ENCODE measurements at places on chromosomes 4 and X. TPM values are rescaled to one million over a fixed set of nuclear protein-coding genes. Genes with fewer than 3 reads are reported as not detected.
A peak's percentile ranks its signal among the peaks of the same experiment; 100 is the strongest.

DIPK2B gene
- total RNA-seq = not detected

C4orf50 gene
- total RNA-seq = 0.26 TPM

GPR50 gene
- total RNA-seq = not detected

NLGN4X gene
- total RNA-seq = not detected

PPEF1 gene
- 1.00 TPM for total RNA-seq

SSX2B gene
- total RNA-seq = not detected

P2RY10 gene
- total RNA-seq = 87.4 TPM

PRRG3 gene
- total RNA-seq = not detected

HSFX1 gene
- total RNA-seq = 2.8 TPM

RAB41 gene
- total RNA-seq = not detected

GRCh38 chrX:5431823-5432222, 796.8 kb downstream of the NLGN4X start:
- H3K27me3 ChIP-seq = no peaks in the 10 kb centered on the region
- no peak overlapping the region for H3K4me3 ChIP-seq
- H3K4me1 ChIP-seq = no peaks in the 10 kb centered on the region
- no peak overlapping the region for H3K27ac ChIP-seq
- no peaks in the 10 kb centered on the region for H3K36me3 ChIP-seq

DNA sequence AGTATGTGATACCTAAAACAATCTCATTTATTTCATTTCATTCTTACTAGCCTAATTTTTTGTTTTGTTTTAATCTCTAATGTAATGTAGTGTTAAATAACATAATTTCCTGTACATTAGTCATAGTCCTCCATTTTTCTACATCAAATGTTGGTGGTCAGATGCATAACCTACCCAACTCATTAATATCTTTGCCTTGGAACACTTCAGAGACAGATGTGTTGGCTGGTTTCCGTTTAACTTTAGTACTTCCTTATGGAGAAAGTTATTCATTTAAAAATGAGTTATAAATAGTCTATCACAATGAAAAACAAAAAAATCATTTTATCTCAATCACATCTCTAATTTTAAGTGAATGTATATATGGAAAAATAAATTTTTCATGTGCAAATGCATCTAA, 190.2 kb downstream of the ANTXR2 start:
- no peak overlapping the region for H3K4me3 ChIP-seq
- DNase-seq = no peak
- peaks cover 4% of the 10 kb centered on the region for H3K27me3 ChIP-seq
- H3K36me3 ChIP-seq = no peaks in the 10 kb centered on the region
- H3K27ac ChIP-seq = no peak overlapping the region

GRCh38 chrX:140804292-140804691, 94.7 kb downstream of the LINC00632 start:
- no peaks in the 10 kb centered on the region for H3K27me3 ChIP-seq
- DNase-seq = no peak
- no peak overlapping the region for H3K27ac ChIP-seq
- no peaks in the 10 kb centered on the region for H3K36me3 ChIP-seq
- H3K4me3 ChIP-seq = no peak overlapping the region

GRCh38 chrX:46856483-46856882, 19.6 kb downstream of the RP2 start:
- H3K4me1 ChIP-seq = no peaks in the 10 kb centered on the region
- no peaks in the 10 kb centered on the region for H3K36me3 ChIP-seq
- no peaks in the 10 kb centered on the region for H3K27me3 ChIP-seq
- H3K4me3 ChIP-seq = no peak overlapping the region

GRCh38 chr4:146134761-146135445, 40.6 kb upstream of the LSM6 start:
- H3K36me3 ChIP-seq = no peaks in the 10 kb centered on the region
- H3K4me3 ChIP-seq = no peak overlapping the region
- no peak for DNase-seq
- no peak overlapping the region for H3K27ac ChIP-seq
- H3K27me3 ChIP-seq = no peaks in the 10 kb centered on the region

GRCh38 chr4:81758574-81759264, 287.0 kb upstream of the RASGEF1B start:
- DNase-seq = no peak
- H3K27me3 ChIP-seq = no peaks in the 10 kb centered on the region
- no peak overlapping the region for H3K27ac ChIP-seq
- H3K4me1 ChIP-seq = no peaks in the 10 kb centered on the region
- no peaks in the 10 kb centered on the region for H3K36me3 ChIP-seq

GRCh38 chr4:145887241-145887991, 51.2 kb downstream of the ZNF827 start:
- DNase-seq = no peak
- no peak overlapping the region for H3K4me3 ChIP-seq
- H3K27ac ChIP-seq = no peak overlapping the region
- no peaks in the 10 kb centered on the region for H3K27me3 ChIP-seq

DNA sequence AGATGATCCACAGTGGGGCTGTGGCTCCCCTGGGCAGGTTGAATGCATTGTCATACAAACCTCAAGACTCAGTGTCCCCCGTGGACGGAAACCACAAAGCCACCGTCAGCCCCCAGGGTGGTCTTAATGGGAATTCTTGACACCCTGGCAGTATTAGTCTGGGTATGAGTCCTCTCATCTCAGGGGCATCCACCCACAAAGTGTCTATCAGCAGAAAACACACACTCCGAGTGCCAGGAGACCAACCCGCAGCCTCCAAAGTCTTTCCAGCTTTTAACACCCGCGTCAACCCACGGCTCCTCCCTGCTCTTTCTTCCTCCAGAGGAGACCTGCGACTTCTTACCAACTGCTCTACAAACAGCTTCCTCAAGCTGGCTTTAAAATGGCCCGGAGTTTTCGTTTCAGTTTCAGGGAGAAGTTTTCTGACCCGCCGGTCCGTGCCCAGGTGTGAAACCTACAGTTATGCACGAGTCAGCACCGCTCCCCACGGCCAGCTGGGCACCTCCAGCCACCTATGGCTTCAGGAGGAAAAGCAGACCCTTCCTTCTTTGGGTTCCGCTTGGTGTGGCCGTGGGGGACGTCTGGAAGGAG, 14.4 kb upstream of the ASMTL start:
- peaks cover 95% of the 10 kb centered on the region for H3K4me1 ChIP-seq
- H3K36me3 ChIP-seq = peaks cover 26% of the 10 kb centered on the region
- DNase-seq = peak; percentile 66
- H3K27me3 ChIP-seq = no peaks in the 10 kb centered on the region
- no peak overlapping the region for H3K4me3 ChIP-seq

DNA sequence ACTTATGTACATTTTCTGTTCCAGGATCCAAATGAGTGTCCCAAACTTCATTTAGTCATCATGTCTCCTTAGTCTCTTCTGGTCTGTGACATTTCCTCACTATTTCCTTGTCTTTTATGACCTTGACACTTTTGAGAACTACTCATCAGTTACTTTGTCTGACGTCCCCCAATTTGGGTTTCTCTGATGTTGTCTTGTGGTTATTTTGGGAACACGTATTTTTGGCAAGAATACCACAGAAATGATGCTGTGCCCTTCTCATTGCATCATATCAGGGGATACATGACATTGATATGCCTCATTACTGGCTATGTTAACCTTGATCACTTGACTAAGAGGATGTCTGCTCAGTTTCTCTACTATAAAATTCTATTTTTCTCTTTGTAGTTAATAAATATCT, 308.8 kb downstream of the ZNF674 start:
- H3K4me3 ChIP-seq = no peak overlapping the region
- no peaks in the 10 kb centered on the region for H3K27me3 ChIP-seq
- H3K36me3 ChIP-seq = no peaks in the 10 kb centered on the region
- H3K4me1 ChIP-seq = no peaks in the 10 kb centered on the region
- no peak overlapping the region for H3K27ac ChIP-seq

DNA sequence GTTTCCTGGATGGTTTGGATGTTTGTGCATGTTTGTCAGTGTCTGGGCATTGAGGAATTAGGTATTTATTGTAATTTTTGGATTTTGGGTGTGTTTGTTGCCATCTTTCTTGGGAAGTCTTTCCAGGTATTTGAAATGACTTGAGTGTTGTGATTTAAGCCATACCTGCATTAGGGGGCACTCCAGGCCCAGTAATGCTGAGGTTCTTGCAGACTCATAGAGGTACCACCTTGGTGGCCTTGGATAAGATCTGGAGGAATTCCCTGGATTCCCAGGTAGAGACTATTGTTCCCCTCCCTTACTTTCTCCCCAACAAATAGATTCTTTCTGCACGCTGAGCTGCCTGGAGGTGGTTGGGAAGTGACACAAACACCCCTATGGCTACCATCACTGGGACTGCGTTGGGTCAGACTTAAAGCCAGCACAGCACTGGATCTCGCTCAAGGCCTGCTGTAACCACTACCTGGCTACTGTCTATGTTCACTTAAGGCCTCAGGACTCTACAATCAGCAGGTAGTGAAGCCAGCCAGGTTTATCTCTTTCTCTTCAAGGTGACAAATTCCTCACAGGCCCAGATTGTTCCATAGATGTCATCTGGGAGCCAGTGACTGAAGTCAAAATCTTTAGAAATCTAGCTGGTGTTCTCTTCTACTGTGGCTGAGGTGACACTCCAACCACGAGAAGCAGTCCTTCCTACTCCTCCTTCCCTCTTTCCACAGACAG, 643.6 kb downstream of the PDHA2 start:
- DNase-seq = no peak
- H3K36me3 ChIP-seq = no peaks in the 10 kb centered on the region
- H3K4me1 ChIP-seq = no peaks in the 10 kb centered on the region
- no peaks in the 10 kb centered on the region for H3K27me3 ChIP-seq
- H3K27ac ChIP-seq = no peak overlapping the region

- no peak overlapping the region for H3K4me3 ChIP-seq
- DNase-seq = no peak
- no peaks in the 10 kb centered on the region for H3K36me3 ChIP-seq
- H3K27ac ChIP-seq = no peak overlapping the region
These were observed 31.7 kb downstream of the RNF212 start for GRCh38 chr4:1081689-1082040.

DNA sequence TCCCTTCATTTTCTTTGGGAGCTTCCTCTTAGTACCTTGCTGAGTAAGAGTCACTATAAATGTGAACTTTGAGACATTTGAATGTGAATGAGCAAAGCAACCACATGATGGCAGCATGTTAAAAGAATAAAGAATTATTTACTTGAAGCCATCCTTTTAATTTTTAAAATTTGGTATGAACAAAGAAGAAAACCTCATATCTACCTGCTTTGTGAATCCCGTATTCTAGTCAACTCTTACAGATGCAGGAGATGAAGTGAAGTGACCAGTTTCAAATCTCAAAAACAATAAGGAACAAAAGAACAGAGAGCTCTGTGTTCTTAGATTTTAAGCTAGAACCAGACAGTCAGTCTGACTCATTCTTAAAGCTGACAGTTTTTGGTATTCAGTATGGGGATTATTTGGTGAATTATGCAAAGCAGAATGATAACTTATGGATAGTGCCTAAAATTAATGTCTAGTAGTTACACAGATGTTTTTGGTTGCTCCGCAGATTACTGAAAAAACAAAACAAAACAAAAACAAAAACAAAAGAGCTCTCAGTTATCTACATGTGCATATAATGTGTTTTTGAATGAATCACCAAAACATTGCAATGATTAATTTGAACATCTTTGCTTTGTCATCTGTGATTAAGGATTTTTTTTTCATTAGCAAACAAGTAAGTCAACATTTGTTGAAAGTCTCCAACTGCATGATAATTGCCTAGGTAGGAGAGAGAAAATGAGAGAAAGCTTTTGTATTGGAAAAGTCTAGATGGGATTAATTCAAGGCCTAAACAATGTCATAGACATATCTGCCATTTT, 48.2 kb upstream of the H2AZ1 start:
- no peaks in the 10 kb centered on the region for H3K4me1 ChIP-seq
- no peak overlapping the region for H3K4me3 ChIP-seq
- no peaks in the 10 kb centered on the region for H3K27me3 ChIP-seq
- H3K27ac ChIP-seq = no peak overlapping the region
- no peaks in the 10 kb centered on the region for H3K36me3 ChIP-seq

- no peak overlapping the region for H3K4me3 ChIP-seq
- H3K27me3 ChIP-seq = no peaks in the 10 kb centered on the region
- H3K4me1 ChIP-seq = no peaks in the 10 kb centered on the region
- H3K36me3 ChIP-seq = no peaks in the 10 kb centered on the region
- DNase-seq = no peak
These were observed 372.7 kb upstream of the BOD1L1 start for GRCh38 chr4:14000091-14000814.

GRCh38 chr4:62117886-62118285, 917.8 kb downstream of the ADGRL3 start:
- no peak for DNase-seq
- H3K27me3 ChIP-seq = no peaks in the 10 kb centered on the region
- H3K4me3 ChIP-seq = no peak overlapping the region
- H3K36me3 ChIP-seq = no peaks in the 10 kb centered on the region
- no peaks in the 10 kb centered on the region for H3K4me1 ChIP-seq

GRCh38 chrX:152735860-152736511, 2.4 kb downstream of the MAGEA12 start:
- no peak for DNase-seq
- H3K36me3 ChIP-seq = no peaks in the 10 kb centered on the region
- no peak overlapping the region for H3K4me3 ChIP-seq

All from CD4-positive, alpha-beta memory T cell (primary cell).